ENCODE measurements at places on chromosomes 11 and 22.

GRCh38 chr11:46238078-46238966 lies 39.1 kb upstream of the CREB3L1 start:
- DNase-seq: peak; percentile 4

- DNase-seq: no peak
Observed at GRCh38 chr11:109000531-109000930, 335.7 kb downstream of the DDX10 start.

DNA sequence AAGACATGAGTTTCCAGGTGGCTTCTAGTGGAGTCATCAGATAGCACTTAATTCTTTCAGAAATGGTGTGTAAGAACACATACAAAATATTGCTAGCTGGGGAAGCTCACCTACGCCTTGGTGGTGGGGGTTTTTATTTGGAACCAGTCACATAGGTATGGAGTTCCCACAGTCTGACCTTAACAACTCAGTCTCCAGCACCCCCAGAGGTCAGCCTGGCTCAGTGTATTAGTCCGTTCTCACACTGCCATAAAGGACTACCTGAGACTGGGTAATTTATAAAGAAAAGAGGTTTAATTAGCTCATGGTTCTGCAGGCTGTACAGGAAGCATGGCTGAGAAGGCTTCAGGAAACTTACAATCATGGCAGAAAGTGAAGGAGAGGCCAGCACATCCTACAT lies 317.5 kb upstream of the ZC3H12C start:
- no peak for DNase-seq

- peak; percentile 76 for DNase-seq
Observed at GRCh38 chr11:44727373-44728287, 868 bp downstream of the TSPAN18 start.

GRCh38 chr11:58285483-58286040 lies 17.5 kb upstream of the OR10W1 start:
- no peak for DNase-seq

DNA sequence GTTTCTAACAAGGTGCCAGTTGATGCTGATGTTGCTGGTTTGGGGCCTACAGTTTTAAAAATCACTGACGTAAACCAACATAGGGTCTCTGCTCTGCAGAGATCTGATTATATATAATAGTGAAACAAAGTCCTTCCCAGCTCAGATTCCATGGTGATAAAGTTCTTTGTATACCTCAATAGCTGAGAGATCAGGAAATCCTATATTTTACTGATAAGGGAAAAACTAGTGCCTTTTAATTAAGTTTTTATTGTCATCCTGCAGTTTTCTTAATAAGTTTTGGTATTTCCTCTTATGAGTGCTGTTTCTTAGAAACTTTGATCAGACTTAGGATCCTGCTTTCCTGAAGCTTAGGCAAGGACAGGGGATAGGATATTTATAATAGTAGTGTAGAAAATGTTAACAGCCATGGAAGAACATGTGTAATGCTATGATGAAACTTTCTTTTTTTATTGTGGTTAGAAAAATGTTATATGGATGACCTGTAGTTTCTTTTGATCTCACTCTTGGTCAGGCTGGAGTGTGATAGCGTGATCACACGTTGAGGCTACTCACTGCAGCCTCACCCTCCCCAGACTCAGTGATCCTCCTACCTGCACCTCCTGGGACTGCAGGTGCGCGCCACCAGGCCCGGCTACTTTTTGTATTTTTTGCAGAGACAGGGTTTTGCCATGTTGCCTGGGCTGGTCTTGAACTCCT lies 14.1 kb downstream of the CAPRIN1 start:
- DNase-seq: no peak

- no peak for DNase-seq
Observed at GRCh38 chr11:3942956-3943497, 87.6 kb downstream of the STIM1 start.

DNA sequence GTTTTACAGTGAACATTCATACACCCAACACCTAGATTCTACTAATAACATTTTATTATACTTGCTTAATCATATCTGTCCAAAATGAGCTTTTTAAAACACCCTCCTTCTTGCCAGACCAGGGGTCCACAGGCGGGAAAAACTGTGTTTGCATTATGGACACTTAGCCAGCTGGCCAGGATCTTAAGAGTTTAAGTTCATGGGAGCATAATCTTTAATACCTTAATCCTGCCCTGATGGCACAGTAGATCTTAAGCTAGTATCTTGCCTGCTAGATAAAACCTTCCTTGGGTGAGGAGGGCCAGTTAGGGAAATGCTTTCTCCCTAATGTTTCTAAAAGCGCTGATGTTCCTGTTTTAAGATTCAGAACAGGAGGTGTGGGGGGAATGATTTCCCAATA lies 13.1 kb upstream of the CCDC134 start:
- no peak for DNase-seq

GRCh38 chr11:19872512-19873145 lies 160.0 kb downstream of the NAV2 start:
- DNase-seq: no peak

- DNase-seq: no peak
Observed at GRCh38 chr11:821512-822371, 3.0 kb downstream of the PNPLA2 start.

- DNase-seq: no peak
Observed at GRCh38 chr11:58654908-58655296, 32.4 kb downstream of the CNTF start.

DNA sequence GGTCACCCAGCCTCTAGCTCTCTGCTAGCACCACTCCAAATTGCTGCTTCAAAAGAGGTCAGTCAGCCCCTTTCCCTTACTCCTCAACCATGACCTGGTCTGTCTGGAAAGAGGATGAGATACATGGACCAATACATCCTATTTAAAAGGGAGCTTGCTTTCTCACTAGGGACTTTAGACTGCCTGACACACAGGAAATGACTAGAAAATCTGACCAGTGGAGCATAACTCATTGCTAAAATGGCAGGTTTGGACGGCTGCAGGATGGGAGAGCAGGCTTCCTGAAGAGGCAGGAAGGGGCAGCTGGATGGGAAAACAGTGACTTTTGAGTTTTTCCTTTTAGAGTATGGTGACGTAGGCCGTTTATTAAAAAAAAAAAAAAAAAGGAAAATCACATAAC lies 25.3 kb downstream of the STIM1 start:
- no peak for DNase-seq

DNA sequence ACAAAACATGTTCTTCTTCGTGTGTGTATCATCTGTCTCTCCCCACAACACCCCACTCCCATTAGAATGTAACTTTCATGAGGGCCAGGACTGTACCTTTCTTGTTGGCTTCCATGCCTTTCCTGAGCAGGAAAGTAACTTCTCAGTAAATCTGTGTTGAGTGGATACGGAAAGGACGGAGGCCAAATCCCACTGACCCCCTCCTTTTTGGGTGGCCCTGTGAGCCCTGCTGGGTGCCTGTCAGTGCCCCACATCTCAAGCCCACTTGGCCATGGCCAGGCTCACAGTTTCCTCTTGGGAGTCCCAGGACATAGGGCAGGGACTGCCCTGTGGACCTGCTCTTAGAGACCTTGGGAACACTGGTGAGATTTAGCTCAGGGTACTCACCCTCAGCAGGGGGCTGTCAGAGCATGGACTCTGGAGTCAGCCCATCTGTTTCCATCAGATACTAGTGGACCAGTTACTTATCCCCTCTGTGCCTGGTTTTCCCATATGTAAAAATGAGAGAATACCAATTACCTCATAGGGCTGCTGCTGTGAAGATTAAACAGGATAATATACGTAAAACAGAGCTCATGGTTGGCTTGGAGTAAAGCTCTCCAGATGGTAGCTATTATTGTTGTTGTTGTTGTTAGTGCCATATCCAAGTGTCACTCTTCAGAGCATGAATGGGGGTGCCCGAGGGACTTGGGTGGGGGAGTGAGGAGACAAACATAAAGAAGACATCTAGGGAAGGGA lies 1.0 kb upstream of the C11orf96 start:
- no peak for DNase-seq

DNA sequence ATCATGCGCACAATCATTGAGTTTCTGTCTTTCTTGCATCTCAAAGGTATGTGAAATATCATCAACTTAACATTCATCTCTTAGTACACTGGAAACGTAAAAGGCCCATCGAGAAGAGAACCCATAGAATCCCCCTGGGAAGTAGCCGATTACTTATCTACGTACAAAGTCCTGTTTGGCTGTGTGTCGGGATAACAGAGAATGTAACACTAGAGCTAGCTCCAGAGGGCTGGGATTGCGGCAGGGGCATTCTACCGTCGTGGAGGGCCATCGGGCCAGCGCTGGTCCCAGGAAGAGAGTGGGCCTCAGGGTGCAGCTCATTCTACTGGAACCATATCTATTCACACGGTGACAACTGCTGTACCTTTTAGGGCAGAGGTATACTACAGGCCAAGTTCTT lies 4.5 kb downstream of the GAL start:
- DNase-seq: no peak

- DNase-seq: no peak
Observed at GRCh38 chr22:25085156-25085555, 114.5 kb upstream of the CRYBB3 start.

DNA sequence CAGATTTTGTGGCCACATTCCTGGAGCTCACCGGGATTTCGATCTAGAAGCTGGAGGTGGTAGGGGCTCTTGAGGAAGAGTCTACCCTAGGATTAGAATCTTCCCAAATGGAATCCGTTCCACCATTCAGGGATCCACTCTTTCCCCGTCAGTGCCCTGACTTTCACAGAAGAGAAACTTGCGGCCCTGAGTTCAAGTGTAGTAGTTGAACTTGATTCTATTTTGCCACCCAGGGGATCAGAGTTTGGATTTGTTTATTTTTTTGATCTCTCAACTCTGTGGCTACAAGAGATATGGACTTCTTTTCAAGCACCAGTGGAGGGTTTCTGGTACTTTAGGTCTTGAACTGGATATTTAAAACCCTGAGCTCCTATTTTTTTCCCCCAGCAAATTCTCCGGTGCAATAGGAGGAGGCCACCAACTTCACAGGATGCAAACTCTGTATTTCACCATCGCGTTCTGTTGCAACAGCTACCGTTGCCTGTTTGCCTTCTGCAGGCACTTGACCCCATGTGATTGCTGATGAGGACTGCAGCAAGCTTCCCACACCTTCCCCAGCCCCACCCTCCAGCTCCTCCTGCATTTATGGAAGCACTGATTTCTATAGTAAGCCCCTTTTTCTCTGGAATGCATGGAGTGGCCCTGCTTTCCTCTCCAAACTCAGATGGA lies 14.8 kb upstream of the MRGPRF start:
- DNase-seq: no peak

- no peak for DNase-seq
Observed at GRCh38 chr11:117838901-117839300, 14.4 kb upstream of the FXYD2 start.

DNA sequence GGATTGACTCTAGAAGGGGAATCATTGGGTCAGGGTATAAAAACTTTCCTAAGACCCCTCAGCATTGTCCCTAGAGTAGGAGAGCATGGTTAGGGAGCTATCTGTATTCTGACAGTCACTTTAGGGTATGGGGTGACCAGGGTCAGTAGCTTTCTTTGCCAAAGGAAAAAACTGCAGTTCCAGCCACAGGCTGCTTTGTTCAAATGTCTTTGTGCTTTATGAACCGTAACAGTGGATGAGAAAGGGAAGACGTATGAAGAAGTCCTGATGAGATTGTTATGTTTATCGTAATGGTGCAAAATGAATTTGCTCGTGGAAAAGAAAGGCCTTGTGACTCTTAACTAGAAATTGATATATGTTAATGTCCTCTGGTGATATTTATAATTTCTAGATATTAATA lies 30.0 kb downstream of the CYB5R2 start:
- DNase-seq: no peak

DNA sequence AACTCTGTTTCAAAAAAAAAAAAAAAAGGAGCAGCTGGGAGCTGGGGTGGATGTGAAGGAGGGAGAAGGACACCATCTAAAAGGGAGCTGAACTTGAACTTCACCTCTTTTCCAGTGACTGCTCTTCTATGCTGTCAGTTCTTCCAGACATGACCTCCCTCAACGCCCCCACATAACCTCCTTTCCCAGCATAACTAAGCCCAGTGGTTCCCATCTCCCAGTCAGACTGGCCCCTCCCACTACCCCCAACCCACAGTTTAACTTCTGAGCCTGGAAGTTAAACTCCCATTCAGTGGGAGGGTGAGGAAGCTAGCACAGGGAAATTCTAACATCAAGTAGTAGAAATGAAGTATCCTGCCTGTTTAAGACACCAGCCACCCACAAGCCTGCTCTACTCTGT lies 1.8 kb downstream of the ARHGAP1 start:
- DNase-seq: no peak

GRCh38 chr11:121773076-121773475 lies 320.3 kb upstream of the SORL1-AS1 start:
- no peak for DNase-seq

GRCh38 chr22:29133603-29134133 lies 60.8 kb downstream of the KREMEN1 start:
- no peak for DNase-seq

DNA sequence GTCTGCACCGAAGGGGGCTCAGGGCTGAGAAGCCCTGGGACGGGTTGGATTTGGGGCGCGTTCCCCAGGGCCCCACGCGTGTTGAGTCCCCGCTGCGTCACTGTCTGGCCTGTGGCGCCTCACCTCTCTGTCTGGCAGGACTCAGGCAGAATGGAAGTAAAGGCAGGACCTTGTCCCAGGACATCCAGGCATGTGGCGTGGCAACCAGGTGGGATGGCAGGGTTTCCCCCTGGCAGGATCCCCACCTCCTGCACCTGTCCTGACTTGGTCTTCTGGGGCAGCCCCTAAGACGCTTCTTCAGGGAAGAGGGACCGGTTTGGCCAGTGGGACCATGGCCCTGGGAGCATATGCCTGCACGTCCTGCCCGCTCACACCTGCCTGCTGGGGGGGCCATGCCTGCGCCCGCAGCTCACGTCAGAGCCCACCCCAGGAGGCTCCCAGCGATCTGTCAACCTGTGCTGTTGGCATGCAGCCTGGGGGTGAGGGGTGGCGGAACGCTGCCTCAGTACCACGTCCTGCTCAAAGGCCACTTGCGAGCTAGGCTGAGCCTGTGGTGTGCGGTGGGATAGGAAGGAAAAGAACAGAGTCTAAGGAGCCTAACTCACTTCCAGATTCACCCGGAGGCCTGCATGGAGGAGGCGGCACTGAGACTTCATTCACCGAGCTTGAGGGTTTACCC lies 72.7 kb downstream of the KCNQ1 start:
- no peak for DNase-seq

DNA sequence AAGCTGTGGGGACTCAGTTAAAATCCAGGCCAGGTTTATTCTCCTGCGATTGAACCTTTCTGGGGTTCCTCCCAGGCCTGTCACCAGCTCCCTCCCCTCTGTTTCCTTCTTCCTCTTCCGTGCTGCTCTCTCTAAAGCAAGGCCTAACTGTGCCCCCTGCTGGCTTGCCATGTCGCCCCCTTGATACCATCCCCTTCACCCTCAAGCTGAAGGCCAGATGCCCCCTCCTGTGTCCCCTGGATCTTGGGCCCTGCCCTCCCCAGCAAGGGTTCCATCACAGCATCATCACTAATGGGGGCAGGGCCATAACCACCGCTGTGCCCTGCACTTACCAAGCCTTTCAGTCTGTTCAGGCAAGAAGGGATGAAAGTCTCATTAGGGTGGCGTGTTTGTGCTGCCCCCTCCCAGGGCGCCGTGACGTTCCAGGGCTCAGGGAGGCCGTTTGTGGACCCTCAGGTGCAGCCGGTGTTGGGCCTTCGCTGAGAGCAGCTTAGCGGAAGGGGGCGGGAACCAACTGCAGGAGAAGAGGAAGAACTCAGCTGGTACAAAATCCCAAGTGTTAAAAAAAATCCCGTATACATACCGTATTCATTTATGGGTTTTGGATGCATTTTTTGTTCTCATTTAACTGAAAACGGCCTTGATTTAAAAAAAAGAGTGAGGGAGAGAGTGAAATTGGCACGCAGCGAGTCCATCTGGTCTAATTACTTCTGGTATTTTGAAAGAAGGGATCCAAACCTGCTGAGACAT lies 69.9 kb downstream of the MPPED1 start:
- DNase-seq: no peak

All from nucleus accumbens (tissue), 56 donors.